ENCODE measurements at places on chromosomes 3 and 15.

DNA sequence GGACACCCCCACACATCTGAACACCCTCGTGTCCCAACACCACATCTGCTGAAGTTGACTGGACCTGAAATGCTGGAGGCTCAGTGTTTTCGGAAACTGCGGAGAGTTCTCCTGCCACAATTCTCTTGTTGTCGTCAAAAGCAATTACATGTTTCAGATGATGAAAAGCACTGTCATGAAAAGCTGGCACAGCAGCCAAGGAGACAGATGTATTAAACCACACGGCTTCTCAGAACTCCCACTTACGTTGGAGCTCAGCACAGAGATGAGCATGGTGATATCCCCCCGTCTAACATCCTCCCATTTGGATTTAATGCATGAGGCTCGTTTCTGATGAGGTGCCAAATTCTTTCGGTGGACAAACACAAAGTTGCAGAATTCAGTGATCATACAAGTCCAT is 180.1 kb downstream of the RORA start:
- no peak for DNase-seq

DNA sequence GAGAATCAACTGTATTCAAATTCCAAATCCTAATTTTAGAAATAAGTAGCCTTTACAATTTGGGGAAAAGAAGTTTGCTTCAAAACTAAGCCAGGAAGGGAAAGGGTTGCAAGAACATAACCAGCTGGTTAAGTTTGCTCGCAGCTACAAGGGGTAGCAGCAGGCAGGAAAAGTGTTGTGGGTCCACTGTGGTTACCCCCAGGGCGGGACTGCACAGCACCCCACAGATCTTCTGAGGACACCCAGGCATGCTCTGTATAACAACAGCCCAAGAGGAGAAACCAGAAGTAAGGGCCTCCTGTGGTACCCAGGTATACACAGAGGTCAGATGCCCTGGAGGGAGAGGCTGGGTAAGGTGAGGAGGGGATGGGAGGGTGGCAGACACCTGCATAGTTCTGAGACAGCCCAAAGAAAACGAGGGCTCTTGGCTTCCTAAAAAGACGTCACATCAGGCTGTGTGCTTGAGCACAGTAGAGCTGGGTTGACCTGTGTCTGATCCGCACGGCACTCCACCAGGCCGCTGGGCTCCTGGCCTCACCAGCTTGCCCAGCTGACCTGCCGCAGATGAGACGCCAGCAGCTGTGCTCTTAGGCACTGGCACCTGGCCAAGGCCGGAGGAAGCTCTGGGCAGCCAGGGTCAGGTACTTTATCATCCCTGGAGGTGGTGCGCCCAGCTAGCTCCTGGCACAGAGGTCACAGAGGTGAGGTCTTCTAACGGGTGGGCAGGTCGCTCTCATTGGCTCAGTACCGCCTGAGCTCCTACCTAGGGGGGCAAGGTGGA is 81.8 kb upstream of the SNRPA1 start:
- DNase-seq = no peak

DNA sequence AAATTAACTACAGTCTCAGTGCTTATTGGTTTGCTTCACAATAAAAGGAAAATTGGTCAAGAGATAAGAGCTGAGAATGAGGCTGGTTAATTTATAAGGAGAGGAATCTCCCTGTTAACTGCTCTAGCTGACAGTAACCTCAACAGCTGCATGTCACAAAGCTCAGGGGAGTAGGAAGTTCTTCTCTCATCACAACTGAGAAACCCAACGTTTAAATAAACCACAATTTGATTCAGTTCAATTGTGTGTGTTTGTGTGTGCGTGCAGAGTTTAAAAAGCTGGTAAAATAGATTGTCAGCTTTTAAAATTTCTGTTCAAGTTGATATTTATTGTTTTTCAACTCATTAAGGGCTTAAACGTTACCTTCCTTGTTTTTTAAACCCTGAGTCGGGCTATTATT is 3.5 kb upstream of the TGFBR2 start:
- no peak for DNase-seq

- no peak for DNase-seq
These were observed 285.9 kb downstream of the XXYLT1 start for GRCh38 chr3:194985031-194985578.

- DNase-seq = no peak
These were observed 110.5 kb upstream of the GAP43 start for GRCh38 chr3:115512565-115513415.

Data from stimulated activated CD8-positive, alpha-beta memory T cell treated with anti-CD3 and anti-CD28 coated beads, Interleukin-4, amount 100 ng/mL, for 1 hour (primary cell).